Skin of body (tissue), 3 donors: ENCODE measurements at places on chromosomes 7 and 10.

DNA sequence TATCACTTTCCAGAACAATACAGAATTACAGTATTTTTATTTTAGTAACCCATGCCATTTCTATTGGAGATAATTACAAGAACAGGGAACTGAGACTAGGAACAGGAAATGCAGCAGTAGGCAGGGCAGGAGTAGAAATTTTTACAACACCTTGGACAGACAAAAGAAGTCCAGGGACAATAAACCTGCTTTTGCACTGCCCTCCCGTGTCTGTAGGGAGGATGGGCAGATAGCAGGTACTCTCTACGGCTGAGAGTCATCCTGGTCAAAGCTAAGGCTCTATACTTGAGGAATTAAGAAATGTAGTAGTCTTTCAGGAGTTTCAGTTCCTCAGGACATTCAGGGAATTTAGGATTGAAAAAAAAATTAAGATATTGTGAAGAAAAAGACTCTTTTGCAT is 63.4 kb downstream of the VAX1 start:
- no peak for DNase-seq

DNA sequence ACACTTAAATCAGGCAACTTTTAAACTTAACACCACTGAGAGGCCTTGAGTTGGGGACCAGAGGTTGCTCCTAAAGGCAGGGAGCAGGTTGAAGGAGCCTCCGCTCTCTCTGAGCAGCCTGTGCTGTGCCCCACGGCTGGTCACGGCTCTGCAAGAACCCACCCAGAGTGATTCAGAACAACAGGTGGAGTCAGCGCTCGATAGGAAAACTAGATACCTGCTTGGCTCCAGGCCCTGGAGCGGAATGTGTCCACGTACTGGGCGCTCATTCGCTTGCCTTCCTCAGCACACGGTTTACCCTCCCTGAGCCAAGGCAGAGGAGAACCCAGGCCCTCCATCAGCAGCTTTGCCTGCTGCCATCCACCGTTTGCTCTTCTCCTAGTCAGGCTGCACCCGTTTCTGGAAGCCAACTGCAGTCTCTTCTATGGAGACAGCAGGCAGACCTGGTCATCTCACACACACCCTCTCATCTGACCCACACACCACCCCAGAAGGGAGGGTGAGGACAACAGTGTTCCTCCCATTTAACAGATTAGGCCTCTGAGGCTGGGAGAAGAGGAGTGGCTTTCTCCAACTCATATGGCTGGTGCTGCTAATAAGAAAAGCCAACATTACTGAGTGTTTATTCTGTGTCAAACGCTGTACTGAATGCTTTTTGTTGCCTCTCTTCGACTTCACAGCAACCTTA is 37.6 kb upstream of the PDCD4 start:
- no peak for DNase-seq

GRCh38 chr7:2663121-2663886 is 24.7 kb upstream of the AMZ1 start:
- no peak for DNase-seq

GRCh38 chr10:89384474-89385340 is 6.9 kb downstream of the IFIT1B start:
- no peak for DNase-seq

DNA sequence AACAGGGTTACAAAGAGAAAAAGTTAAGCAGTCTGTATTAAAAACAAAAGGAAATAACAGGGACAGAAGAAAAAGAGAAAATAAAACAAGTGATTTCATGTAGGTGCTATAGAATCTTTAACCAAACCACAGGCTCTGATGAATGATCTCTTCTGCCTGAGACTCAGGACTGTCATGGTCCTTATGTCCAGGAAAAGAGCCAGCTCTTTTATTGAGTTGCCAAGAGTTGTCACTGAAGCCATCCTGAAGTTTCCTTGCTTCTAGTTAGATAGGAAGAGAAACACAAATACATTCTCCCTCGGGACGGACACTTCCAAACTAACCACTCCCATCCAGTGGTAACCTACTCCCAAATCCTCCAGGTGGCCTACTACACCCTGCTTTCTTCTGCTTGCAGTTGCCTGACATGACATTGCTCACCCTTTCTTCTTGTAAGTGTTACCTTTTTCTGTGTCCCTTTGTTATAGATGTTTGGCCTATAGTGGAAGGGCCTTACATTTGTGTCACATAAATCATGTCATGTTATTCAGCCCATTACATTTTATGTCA is 346.7 kb downstream of the NRG3 start:
- no peak for DNase-seq

GRCh38 chr10:50439806-50440205 is 183.9 kb downstream of the SGMS1 start:
- DNase-seq, result no peak

DNA sequence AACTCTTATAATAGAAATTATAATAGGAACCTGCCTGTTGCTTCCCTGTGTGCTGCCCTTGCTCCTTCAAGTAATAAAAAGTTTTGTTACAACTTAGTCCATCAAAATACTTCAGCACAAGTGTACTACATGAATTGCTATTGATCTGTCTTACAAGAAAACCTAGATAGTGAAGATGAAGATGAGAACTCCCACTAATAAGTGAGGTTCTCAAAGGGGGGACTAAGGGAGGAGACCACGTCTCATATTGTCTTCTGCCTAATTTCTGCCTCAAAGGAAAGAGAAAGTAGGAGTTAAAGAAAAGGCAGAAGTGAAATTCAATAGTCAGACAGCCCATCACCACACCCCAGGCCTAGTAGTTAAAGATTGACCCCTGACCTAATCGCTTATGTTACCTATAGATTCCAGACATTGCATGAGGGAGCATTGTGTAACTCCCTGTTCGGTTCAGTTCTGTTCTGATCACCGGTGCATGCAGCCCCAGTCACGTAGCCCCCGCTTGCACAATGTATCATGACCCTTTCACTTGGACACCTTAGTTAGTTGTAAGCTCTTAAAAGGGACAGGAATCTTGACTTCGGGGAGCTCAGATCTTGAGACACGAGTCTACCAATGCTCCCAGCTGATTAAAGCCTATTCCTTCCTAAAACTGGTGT is 18.2 kb upstream of the CHST3 start:
- no peak for DNase-seq

DNA sequence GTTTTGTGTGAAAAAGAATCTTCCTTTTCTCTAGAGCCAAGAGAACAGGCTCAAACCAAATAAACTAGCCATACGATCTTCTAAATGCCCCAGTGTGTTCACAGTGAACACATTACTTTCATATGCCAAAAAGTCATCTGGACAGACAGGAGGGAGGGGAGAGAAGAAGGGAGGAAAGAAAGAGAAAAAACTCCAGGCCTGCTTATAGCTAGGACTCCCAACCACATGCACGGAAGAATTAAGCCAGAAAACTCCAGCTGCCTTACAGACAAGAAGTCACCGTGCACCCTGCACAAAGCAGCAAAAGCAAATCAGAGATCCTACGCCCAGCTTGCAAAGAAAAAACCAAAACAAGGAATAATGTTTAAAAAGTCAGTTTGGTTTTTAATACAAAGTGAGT is 34.3 kb downstream of the SNX8 start:
- DNase-seq, result peak; percentile 90

DNA sequence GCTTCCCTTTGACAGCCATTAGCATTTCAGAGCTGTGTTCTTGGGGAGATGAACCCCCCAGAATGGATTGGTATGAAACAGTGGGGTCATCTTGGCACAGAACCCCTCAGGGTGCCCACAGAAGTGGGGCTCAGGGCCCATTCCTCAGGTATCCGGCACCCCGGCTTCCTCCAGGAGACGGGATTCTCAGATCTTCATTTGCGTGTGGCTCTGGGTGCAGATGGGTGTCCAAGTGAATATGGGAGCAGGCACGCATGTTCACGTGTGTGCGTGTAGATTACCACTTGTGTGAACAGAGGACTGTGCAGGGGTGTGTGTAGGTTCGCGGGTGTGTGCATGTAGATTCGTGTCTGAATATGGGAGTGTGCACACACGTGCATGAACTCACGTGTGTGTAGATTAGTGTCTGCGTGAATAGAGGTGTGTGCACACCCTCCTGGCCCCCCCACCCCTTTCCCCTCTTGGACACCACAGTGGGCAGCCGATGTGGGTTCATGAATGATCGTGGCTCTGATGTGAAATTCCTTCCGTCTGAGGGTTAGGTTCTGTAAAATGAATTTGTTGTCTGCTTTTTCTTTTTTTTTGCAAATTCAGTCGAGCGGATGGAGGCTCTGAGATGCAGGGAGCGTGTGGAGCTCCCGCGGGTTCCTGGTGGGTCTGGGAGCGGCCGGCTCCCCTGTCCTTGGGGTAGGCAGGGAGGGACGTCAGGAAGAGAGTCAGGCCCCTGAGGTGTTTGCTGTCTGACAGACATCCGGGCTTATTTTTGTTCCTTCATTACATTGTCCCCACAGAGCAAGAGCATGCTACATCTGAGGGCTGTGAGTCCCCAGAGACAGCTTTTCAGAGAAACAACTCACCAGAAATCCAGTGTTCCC is 7.4 kb downstream of the ELFN1 start:
- DNase-seq, result no peak

GRCh38 chr7:115749924-115750323 is 280.6 kb downstream of the TFEC start:
- DNase-seq, result no peak

GRCh38 chr10:102419269-102420180 is 940 bp upstream of the PSD start:
- DNase-seq, result no peak

GRCh38 chr10:77073663-77073960 is 564.0 kb downstream of the KCNMA1 start:
- DNase-seq, result no peak

DNA sequence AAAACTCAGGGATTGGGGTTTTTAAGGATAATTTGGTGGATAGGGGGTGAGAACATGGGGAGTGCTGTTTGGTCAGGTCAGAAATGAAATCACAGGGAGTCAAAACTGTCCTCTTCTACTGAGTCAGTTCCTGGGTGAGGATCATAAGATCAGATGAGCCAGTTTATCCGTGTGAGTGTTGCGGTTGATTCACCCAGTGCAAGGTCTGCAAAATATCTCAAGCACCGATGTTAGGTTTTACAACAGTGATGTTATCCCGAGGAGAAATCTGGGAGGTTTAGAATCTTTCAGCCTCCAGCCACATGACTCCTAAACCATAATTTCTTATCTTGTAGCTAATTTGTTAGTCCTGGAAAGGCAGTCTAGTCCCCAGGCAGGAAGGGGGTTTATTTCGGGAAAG is 31.7 kb upstream of the AGR2 start:
- DNase-seq, result no peak

DNA sequence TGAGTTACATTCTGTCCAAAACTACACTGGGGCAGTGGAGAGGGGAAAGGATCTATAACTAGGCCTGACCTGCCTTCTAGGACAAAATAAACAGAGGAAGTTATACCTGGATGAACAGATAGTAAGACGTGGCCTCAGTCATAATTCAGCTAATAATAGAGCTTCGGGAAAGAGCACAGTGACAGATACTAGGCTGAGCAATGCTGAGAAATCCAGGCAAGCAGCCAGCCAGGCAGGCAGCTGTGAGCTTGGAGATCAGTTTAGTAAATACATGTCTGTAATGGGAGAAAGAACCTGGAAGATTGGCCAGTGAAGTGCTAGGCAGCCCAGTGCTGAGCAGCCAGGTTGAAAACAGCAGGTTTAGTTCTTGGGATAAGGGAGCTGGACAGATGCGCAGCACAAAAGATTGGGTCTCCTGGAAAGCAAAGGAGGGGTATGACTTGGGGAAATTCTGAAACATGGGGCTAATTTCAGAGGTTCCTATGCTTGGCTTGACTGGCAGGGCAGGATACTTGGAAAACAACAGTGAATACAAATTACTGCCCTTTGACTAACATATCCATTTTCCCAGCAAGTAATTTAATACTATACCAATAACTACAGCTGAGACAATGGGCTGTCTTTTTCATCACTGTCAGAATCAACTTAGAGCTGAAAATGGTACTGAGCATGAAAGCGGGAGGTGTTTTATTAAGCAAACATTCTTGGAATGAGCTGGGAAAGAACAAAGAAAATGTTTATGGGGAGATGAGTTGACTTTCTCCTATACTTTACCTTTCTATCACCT is 140.8 kb downstream of the DGKB start:
- peak; percentile 83 for DNase-seq

DNA sequence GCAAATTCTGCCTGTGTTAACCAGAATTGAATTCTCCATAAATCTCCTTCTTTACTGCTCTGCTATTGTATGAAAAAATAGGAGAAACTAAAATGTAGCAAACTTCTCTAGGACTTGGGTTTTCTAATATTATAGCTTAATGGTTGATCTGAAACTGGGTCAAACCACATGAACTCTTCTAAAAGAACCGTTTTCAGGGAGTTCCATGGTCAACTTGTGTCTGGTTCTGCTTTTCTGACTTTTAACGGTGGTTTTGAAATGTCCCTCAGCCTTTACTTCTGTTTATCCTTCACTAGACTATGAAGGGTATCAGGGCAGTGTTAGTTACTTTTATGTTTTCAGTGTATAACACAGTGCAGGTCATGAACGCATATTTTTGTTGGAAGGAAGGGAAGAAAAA is 242.2 kb downstream of the TSPAN12 start:
- DNase-seq, result no peak

- no peak for DNase-seq
Measured at GRCh38 chr10:110650265-110650668, 6.1 kb downstream of the RBM20 start.

DNA sequence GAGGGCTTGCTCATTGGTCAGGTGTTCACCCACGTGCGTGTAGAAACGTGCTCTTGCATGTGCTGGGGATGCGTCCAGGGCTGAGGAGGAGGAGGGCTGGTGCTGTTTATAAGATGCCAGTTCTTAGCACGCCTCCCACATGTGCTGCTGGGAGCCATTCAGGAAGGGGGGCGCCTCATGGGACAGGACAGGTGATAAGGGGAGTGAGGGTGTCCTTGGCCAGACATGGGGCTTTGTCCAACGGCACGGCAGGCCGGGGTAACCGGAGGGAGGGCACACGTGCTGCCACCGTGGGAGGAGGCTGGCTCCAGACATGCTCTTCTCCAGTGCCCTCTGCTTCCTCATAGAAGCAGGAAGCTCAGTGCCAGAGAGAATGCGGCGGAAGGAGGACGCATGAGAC is 150.0 kb downstream of the ZMYND11 start:
- no peak for DNase-seq

- no peak for DNase-seq
Measured at GRCh38 chr10:23413629-23414089, 25.2 kb upstream of the OTUD1 start.

GRCh38 chr7:99422625-99423024 is 13.9 kb downstream of the BUD31 start:
- no peak for DNase-seq

DNA sequence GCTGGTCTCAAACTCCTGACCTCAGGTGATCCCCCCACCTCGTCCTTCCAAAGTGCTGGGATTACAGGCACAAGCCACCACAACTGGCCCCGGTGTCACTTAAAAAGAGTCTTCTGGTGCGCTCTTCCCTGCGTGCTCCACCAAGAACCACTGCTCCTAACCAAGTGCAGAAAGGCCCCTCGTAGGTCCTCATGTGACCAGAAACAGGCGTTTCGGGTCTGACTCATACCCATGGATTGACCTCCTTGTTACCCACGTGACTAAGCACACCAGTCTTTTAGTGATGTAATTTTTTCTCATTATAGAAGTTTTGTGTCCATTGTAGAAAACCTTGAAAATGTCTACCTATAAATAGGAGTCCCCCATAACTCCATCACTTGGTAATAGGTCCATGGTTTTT is 13.9 kb downstream of the FKBP6 start:
- no peak for DNase-seq
